ENCODE measurements at places on chromosomes 11 and 22. TPM values are rescaled to one million over a fixed set of nuclear protein-coding genes. Genes with fewer than 3 reads are reported as not detected.

GRCh38 chr22:29539105-29539504, 14.5 kb downstream of the THOC5 start:
- DNase-seq: no peak

DNA sequence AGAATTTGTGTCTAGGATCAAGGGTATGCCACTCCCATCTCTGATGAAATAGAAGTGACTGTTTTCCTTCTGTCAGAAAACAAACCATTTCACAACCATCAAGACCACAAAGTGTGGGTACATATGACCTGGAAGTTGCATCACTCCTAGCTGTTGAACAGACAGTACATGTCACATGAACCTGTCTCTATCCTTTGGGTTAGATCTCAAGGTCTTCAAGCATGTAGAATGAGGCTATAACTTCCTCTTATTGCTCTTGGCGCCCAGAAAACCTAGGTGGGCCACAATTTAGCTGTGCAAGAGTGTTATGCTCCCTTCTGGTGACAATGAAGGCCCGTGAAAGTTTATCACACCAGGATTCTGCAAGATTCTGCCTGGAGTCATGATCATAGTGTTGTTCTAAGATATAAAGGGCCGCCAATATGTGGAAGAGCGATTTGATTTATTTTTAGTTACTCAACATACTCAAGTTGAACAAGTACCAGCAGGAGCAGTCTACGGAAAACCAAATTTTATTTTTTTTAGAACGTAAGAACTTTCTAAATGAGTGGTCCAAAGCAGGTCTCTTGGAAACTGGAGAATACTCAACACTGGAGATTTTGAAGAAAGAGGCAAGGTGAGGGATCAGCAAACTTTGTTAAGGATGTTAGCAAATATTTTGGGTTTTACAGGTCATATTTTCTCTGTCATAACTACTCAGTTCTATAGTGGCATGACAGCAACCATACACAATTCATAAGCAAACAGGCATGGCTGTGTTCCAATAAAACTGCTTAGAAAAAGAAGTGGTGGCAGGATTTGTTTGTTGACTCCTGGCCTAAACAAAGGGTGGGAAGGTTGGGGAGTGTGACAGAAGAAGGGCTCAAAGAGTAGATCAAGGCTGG, 101.8 kb downstream of the USP35 start:
- DNase-seq: no peak

DNA sequence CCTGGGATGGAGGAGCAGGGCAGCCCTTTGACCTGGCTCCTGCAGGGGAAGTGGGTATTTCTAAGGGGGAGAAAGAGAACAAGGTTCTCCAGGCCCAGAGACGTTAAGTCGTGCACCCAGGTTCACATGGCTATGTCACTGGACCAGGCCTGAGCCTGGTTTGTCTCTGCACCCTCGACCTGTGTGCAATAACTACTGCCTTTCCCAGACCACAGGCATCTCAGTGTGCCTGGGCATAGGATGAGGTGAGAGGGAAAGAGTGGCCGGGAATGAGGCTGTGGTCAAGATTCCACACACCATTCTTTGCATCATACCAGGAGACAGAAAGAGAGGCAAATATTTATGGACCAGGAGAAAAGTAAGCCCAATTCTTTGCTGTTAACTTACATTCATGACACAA, 66.8 kb downstream of the PRR5L start:
- DNase-seq: no peak

Gene FAM180B
- polyA plus RNA-seq: not detected

Gene SLN
- polyA plus RNA-seq: not detected
